ENCODE measurements at places on chromosomes 2 and 18.
A peak's percentile ranks its signal among the peaks of the same experiment; 100 is the strongest.

DNA sequence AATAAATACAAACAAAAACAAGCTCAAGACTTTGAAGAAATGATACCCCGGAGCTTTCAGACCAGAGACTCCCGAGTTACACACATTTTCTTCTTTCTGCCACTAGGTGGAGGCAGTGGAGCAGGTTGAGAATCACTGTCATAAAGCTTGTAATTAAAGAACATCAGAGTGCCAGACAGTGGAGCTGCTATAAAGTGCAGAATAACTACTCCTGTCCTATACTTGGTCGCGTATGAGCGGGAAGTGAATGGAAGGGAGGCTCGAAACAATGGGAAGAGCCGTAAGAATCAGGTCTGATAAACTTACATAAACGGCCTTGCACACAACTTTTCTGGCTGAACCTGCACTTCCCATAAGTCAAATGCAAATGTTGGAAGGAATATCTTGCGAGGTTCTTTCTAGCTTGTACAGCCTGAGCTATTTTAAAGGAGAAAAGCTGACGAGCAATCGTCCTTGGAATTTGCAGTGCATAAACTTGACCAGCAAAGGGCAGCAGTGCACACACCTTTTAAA lies 189.0 kb downstream of the RPIA start:
- DNase-seq: peak; percentile 51

DNA sequence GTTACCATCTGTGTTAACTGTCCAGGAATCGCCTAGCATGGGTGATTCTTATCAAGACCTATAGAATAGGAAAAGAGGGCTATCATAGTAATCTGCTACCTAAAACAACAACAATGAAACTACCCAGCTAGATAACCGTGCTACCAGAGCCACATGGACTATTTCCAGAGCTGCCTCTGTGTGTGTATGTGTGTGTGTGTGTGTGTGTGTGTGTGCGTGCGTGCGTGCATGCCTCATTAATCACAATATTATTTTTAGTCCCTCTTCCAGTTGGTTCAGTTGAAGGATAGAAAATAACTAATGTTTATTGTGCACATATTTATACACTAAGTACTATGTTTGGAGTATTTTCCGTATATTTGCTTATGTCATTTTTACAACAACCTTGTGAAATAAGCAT lies 201.1 kb downstream of the SP3 start:
- DNase-seq: no peak

GRCh38 chr18:58076052-58076451 lies 32.0 kb downstream of the NEDD4L start:
- no peak for DNase-seq

- DNase-seq: no peak
These were observed 97.4 kb downstream of the DIS3L2 start for GRCh38 chr2:232058931-232059330.

- DNase-seq: no peak
These were observed 63.2 kb downstream of the SCG2 start for GRCh38 chr2:223538920-223539440.

GRCh38 chr2:70546885-70547284 lies 6.7 kb downstream of the TGFA start:
- no peak for DNase-seq

DNA sequence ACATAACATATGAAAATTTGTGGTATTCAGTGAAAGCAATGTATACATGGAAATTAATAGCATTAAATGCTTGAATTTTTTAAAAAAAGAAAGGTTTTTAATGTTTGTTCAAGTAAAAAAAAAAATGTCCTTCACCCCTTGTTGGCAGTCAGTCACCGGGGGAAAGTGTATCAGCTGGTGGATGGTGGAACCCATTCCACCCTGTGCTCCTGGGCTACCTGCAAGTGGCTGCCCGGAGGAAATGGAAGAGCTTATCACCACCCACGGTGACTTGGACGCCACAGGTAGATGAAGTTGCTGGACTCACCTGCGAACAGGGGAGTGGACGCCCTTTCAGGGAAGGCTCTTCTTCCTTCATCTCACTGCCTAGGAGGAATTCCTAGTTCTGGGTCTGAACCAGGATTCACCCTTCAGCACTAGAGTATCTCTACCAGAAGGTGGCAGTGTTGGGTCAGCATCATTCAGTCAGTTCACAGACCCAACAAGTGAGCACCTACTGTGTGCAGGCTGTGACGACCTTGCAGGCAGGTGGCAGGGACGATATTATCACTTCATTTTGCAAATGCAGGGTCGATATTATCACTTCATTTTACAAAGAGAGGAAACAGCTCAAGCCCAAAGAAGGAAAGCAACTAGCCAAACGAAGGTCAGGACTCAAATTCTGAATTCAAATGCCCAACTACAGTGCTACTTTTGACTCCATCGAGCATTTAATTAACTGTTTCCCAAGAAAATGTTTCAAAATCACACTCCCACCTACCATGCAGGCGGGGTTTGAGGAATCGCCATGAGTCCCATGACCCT lies 35.8 kb downstream of the CIB4 start:
- DNase-seq: peak; percentile 40

DNA sequence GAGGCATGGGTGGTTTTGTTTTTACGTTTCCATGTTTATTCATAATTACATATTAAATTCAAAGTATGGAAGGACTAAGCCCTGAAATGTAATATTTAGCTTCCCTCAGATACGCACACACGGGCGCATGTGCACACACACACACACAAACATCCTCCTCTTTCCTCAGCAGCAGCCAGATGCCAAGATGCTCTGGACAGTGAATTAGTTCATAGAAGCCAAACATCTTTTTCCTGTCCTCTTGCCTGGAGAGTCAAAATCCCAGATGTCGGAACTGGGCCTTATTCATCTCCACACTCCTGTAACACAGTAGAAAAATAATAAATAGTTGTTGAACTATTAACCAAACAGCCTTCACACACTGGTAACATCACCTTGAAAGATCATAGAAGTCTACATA lies 273.1 kb downstream of the SP3 start:
- DNase-seq: no peak

- DNase-seq: no peak
These were observed 6.3 kb downstream of the PDE11A start for GRCh38 chr2:178066324-178066723.

DNA sequence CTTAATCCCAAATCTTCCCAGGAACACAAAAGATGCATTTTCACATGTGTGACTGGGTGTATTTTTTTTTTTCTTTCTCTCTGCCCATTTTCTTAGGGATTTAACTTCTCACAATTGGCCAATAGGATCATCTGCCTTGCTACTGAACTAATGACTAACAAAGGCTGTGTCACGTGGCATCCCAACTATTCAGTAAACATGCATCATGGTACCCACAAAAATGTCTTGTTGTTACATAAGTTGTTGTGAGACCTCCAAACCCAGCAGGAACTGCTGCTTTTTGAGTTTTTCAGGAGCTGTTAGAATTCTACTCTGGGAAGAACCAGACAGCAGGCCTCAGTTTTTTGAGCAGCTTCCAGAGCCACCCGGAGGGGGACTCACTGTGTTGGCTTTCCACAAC lies 31.9 kb downstream of the GAD1 start:
- peak; percentile 88 for DNase-seq

GRCh38 chr2:166643980-166644379 lies 149.9 kb upstream of the SCN7A start:
- DNase-seq: no peak

DNA sequence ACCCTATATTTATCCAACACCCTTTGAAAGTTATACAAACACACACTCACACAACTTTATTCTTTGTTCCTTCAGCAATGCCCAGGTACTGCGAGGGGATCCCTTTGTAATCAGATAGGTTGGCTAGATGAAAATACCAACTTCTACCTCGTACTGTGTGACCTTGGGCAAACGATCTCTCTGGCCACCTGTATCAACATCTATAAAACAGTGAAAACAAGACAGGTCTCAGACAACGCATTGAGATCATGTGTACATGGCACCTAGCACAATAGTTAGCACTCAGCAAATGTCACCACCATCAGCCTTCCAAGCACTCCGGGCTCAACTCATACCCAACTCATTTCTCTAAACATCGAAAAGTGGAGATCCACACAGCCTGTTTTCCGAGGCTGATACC lies 118.4 kb upstream of the PPP1CB start:
- DNase-seq: no peak

GRCh38 chr2:195494451-195494850 lies 162.6 kb upstream of the SLC39A10 start:
- DNase-seq: peak; percentile 67

DNA sequence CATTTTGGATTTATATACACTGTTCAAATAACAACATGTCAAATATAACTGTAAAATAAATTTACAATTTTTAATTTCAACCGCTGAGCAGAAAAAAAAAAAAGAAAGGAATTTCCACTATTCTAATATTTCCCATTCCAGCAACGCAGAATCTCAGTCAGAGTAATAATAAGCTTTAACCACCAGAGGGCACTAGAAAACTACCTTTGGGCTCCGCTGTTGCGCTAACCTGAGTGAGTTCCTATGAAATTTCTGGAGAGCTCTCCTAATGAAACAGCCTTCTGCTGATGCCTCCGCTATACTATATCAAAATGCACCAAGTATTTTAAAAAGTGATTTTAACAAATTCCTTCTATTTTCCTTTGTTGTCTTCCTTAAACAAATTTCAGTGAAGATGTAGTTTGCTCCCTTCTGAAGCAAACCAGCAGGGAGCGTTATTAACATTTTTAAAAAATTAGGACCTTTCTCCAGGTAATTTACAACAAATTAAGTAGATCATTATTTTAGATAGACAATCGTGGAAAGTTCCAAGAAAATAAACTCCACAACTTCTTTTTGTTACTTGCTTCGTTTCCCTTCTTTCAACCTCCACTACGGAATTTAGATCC lies 23.0 kb downstream of the ERMN start:
- DNase-seq: peak; percentile 66

DNA sequence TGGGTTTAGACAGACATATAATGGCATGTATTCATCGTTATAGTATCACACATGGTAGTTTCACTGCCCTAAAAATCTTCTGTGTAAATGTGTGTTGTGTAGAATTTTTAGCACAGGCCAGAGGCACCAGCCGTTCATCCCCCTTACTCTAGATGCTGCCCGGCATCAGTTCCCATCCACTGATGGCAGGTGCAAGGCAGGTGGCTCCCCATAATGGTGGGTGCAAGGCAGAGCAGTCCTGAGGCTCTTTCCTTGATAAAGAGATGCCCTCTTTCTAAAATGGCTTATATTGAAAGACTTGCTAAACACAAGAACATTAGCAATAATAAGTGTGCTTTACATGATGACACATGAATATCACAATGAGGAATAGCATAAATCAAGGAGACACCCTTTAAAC lies 508.5 kb downstream of the EPHA4 start:
- no peak for DNase-seq

DNA sequence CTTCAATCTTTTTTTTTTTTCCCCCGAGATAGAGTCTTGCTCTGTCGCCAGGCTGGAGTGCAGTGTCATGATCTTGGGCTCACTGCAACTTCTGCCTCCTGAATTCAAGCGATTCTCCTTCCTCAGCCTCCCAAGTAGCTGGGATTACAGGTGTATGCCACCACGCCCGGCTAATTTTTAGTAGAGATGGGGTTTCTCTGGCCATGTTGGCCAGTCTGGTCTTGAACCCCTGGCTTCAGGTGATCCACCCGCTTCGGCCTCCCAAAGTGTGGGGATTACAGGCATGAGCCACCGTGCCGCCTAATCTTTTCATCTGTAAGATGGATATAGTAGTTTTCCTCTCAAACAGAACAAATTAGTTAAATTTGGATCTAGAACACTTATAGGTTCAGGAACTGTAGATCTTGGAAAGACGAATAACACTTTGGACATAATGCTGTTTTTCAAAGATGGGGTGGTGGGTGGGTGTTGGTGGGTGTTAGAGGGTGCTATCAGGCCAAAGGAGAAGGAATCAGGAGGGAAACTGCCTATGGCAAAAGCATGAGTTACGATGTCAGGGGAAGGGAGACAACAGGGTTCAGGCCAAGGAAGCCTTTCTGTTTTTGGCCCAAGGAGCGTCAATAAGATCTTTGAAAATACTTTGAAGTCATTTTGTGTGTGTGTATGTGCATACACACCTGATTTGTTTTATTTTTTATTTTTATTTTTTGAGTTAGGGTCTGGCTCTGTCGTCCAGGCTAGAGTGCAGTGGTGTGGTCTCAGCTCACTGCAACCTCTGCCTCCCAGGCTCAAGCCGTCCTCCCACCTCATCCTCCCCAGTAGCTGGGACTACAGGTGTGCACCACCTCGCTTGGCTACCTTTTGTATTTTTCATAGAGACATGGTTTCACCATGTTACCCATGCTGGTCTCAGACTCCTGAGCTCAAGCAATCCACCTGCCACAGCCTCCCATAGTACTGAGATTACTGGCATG lies 6.8 kb downstream of the RPL37A start:
- DNase-seq: no peak

DNA sequence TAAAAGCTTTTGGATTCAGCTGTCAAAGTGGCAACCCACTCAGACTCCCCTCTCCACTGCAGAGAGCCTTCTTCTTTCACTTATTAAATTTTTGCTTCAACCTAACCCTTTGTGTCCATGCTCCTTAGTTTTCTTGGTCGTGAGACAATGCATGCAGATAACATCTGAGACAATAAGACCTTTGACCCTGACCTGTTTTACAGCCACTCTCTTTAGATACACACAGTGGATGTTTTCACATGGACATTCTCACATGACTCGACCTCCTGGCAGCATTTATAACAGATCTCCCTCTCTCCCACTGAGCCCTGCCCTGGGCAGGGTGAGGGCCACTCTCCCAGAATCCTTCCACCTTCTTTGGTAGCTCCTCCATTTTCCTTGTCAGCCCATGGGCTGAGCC lies 30.4 kb upstream of the IL36G start:
- DNase-seq: no peak

DNA sequence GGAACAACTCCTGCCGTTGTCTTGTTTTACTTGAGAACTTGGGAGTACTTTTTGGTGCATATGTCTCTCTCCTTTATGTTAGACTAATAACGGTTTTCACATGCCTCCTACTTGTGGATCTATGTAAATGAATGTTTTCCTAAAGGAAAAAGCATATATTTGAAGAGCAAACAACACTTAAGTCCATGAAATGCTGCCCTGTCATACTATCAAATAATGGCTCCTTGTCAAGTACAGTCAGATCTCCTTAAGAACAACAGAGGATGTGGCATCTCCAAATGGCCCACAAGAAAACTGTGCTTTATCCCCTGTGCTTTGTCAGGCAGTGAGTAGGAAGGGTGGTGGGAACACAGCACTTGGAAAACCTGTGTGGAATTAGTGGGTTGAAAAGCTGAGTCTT lies 198.2 kb downstream of the PTGR3 start:
- no peak for DNase-seq

GRCh38 chr2:18849841-18850578 lies 260.6 kb upstream of the NT5C1B start:
- no peak for DNase-seq

Data from fibroblast of skin of scalp (primary cell).